ENCODE measurements at places on chromosomes 5 and 9. TPM values are rescaled to one million over a fixed set of nuclear protein-coding genes. Genes with fewer than 3 reads are reported as not detected.

The SLC12A7 gene
- total RNA-seq, result 21.0 TPM

- H3K4me1 ChIP-seq, result no peaks in the 10 kb centered on the region
- H3K27ac ChIP-seq, result no peak overlapping the region
- H3K4me3 ChIP-seq, result no peak overlapping the region
- no peaks in the 10 kb centered on the region for H3K27me3 ChIP-seq
Measured at GRCh38 chr5:98474782-98475181, 298.7 kb upstream of the RGMB start.

- H3K4me3 ChIP-seq, result no peak overlapping the region
- H3K27me3 ChIP-seq, result no peaks in the 10 kb centered on the region
- no peak for DNase-seq
- no peak overlapping the region for H3K27ac ChIP-seq
Measured at GRCh38 chr5:16800477-16800876, 135.6 kb downstream of the MYO10 start.

- no peak overlapping the region for H3K27ac ChIP-seq
- no peaks in the 10 kb centered on the region for H3K4me1 ChIP-seq
- no peaks in the 10 kb centered on the region for H3K27me3 ChIP-seq
- no peaks in the 10 kb centered on the region for H3K36me3 ChIP-seq
Measured at GRCh38 chr5:33894566-33894965, 2.8 kb upstream of the ADAMTS12 start.

DNA sequence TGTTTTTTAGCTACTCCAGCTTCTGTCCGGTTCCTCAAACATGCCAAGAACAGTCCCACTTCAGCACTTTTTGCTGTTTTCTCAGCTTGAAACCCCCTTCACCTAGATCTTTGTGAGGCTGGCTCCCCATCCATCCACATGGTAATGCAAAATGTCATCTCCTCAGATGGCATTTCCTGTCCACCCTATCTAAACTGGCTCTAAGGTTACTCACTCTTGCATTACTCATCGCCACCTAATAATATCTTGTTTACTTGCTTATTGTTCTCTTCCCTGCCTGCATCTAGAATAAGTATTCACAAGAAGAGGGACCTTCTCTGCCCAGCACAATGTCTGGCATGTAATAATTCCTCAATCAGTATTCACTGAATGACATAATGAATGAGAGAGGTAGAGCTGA is 220.1 kb downstream of the FAM114A2 start:
- H3K4me1 ChIP-seq, result no peaks in the 10 kb centered on the region
- H3K27ac ChIP-seq, result no peak overlapping the region
- no peak overlapping the region for H3K4me3 ChIP-seq
- no peak for DNase-seq
- no peaks in the 10 kb centered on the region for H3K36me3 ChIP-seq

GRCh38 chr5:132102101-132102701 is 28.6 kb downstream of the CSF2 start:
- H3K27ac ChIP-seq, result no peak overlapping the region
- no peak overlapping the region for H3K4me3 ChIP-seq
- no peaks in the 10 kb centered on the region for H3K27me3 ChIP-seq
- no peak for DNase-seq
- no peaks in the 10 kb centered on the region for H3K36me3 ChIP-seq

DNA sequence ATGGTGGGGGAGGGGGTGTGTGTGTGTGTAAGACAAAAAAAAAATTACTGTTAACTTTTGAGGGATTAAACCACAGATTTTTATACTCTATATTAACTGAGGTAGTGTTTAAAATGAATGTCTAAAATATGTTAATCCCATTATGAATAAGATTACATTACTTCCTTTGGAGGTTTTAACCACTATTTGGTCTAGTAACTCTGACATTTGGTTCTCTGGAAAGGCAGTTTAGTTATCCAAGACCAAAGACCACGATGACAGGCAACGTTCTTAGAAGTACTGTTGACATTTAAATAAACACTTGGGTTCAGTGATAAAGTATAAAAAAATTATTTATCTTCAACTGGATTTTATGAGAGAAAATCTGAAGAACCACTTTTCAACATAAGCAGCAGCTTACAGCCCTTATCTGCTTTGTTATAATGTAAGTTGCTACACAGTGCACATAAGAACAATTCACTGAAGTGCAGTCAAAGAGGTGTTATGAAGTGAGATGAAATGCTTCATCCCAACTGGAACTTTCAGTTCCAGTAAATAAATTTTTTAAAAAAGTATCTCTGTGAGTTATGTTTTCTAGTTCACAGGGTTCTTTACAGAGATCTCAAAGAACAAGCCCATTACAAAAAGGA is 94.5 kb downstream of the OSMR start:
- no peaks in the 10 kb centered on the region for H3K27me3 ChIP-seq
- H3K4me1 ChIP-seq, result no peaks in the 10 kb centered on the region
- H3K27ac ChIP-seq, result no peak overlapping the region
- no peaks in the 10 kb centered on the region for H3K36me3 ChIP-seq
- DNase-seq, result no peak
